ENCODE measurements at places on chromosomes 3 and 15. TPM values are rescaled to one million over a fixed set of nuclear protein-coding genes. Genes with fewer than 3 reads are reported as not detected.

DNA sequence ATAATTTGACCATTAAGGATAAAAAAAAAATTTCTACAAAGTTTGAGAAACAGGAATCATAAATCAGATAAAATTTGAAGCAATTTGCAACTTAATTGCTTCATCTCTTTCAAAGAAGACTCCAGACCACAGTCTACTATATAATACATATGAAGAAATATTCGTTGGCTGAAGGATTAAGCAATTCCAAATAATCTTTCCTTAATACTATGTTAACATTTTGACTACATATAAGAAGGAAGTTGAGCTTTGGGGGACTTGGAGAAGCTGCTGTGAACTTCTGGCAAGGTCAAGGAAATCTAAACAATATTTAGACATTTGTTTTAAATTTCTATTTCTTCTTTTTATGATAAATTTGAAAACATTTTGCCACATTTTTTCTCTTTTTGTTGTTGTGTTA is 13.5 kb upstream of the GABRR3 start:
- DNase-seq, result no peak

DNA sequence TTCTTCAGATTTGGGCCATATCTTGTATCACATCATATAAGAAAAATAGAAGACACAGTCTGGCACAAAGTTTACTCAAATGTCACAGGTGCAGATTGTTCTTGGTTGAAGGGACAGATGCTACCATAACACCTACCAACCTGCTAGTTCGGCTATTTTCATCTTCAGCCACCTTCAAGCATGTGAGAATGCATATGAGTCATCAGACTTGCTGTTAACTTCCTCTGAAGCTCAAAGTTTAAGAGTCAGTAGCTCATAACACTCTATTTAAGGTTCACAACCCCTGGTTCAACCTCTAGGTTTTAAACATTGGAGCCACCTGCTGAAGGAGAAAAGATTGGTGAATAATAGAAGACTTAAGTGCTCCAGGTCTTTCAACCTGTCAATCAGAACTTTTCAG is 522.8 kb downstream of the NLGN1 start:
- DNase-seq, result no peak

ITPKA gene
- total RNA-seq, result 0.37 TPM

DNA sequence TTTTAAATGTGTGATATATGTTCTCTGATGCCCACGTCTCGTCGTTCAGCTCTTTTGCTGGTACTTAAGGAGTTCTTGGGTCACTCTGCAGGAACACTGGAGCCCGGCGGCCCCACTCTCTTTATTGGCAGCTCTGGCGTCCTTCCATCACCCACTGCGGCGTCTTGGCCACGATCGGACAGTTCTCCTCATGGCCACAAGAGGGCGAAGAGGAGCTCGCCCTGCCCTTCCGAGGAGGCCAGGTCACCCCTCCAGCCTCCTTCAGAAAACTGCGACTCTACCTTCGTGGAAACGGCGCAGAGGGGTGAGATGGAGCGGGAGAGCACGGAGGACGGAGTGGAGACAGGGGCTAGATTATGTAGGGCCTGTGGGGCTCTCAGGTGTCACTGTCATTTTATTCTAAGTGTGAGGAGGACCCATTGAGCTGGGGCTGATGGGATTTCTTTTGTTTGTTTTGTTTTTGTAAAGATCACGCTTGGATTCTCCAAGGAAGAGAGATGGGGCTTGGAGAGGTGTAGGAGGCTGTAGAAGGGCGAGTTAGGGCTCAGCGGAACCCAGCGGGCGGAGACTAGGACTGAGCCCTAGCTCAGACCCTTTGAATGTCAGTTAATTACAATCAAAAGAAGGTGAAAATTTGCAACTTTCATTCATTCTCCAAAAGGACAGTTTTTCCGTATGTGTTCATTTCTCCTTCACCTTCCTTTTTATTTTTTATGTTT is 28.0 kb upstream of the GABRA5 start:
- no peak for DNase-seq

UBAP1L gene
- total RNA-seq, result 3.9 TPM

DNA sequence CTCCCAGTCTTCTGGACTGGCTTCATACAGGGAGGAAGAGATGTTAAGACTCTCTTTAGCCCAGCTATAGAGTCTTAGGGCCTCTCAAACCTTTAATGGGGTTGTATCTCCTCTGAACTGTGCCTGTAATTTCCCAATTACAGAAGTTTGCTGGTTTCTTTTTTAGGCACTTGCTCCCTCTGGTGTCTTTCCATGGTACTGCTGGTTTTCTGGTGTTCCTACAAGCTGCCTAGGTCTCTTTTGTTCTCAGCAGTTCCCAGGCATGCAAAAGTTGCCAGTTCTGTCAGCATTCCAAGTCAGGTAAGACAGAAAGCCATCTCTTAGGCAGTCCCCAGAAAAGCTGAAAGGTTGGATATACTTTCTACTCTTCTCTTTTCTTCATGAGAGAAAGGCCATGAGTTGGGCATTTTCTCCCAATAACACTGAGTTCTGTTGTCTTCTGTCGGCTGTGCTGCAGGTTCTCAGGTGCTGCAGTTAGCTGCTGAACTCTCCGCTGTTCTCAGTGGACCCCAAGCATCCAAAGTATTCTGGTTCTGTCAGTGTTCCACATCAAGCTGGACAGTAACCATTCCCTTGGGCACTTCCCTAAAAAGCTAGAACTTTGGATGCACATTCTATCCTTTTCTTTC is 54.4 kb upstream of the EHHADH start:
- no peak for DNase-seq

GRCh38 chr3:19931180-19931692 is 2.8 kb downstream of the EFHB start:
- no peak for DNase-seq

ANO10 gene
- 33.3 TPM for total RNA-seq

DNA sequence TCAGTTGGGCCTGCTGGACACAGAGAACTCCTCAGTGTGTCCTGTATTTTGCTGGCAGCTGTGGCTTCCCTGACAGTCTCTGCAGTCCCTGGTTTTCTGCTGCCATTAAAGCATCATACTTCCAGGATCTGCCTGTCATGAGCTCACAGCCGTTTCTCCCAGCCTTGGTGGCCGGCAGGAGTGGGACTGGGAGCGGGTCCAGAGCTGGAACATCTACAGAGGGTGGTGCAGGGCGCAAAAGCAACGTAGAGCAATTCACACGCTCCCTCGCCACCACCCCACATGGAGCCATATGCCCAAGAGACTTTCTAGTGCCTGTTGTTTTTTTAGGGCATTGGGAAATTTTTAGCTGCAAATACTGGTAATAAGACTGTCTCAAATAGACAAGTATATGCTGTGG is 33.6 kb downstream of the ABTB1 start:
- no peak for DNase-seq

- no peak for DNase-seq
Measured at GRCh38 chr3:74842141-74842540, 227.7 kb upstream of the CNTN3 start.

DNA sequence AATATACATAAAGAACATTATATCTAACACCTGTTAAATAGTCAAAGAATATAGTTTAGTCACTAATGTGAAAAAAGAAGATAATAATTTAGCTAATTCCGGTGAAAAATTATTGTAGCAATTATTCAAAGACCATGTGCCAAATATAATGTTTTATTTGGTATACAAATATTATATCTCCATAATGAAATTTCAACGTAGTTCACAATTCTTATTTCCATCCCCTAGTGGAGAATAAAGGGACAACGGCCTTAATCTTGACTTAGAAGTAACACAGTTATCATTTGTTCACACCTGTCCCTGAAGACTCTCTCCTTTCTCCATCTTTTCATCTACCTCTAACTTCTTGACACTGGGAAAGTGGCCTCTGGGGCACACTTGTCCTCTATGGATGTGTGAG is 213.4 kb downstream of the ERC2 start:
- no peak for DNase-seq

KBTBD8 gene
- total RNA-seq, result 3.8 TPM

DNA sequence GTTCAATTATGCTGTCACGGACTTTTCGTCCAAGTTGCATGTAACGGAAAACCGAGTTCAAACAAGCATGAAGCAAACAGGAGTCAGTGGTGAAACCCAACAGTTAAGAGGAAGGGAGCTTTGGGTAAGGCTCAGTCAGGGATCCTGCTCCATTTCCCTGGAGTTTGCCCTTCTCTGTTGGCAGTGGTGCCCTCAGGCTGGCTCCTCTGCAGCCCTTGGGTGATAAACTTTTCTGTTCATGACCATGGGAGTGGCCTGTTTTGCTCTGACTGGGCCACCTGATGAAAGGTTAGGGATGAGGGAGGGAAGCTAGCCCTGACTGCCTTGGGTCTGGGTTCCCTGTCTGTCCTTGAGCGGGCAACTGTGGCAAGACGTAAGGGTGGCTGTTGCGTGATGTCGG is 16.1 kb downstream of the CHAC1 start:
- no peak for DNase-seq

DNA sequence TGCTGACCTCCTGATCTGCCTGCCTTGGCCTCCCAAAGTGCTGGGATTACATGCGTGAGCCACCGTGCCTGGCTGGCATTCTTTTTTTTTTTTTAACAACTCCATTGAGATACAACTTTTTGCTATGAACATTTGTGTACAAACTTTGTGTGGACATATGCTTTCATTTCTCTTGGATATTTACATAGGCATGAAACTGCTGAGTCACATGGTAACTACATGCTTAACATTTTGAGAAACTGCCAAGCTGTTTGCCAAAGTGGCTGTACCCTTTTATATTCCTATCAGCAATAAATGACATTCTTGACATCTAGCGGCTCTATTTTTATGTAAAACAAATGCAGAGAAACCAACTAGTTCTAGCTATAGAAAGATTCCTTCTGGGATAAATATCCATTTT is 8.7 kb upstream of the YEATS2 start:
- no peak for DNase-seq

DNA sequence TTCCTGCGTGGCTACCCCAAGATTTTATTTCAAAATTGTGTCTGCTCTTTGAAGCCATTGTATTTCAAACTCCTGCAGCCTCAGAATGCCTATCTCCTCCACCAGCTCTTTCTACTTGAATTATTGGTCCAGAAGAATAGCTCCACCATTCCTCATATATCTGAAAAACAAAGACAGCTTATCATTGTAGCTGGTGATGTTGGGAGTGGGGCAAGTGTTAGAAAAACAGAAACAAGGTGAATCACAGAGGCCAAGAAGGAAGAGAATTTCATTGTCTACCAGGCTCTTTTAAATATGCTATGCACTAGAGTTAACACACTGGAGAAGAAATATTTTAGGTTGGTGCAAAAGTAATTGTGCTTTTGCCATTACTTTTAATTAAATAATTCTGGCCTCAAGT is 307.9 kb upstream of the ROPN1 start:
- DNase-seq, result no peak

DNA sequence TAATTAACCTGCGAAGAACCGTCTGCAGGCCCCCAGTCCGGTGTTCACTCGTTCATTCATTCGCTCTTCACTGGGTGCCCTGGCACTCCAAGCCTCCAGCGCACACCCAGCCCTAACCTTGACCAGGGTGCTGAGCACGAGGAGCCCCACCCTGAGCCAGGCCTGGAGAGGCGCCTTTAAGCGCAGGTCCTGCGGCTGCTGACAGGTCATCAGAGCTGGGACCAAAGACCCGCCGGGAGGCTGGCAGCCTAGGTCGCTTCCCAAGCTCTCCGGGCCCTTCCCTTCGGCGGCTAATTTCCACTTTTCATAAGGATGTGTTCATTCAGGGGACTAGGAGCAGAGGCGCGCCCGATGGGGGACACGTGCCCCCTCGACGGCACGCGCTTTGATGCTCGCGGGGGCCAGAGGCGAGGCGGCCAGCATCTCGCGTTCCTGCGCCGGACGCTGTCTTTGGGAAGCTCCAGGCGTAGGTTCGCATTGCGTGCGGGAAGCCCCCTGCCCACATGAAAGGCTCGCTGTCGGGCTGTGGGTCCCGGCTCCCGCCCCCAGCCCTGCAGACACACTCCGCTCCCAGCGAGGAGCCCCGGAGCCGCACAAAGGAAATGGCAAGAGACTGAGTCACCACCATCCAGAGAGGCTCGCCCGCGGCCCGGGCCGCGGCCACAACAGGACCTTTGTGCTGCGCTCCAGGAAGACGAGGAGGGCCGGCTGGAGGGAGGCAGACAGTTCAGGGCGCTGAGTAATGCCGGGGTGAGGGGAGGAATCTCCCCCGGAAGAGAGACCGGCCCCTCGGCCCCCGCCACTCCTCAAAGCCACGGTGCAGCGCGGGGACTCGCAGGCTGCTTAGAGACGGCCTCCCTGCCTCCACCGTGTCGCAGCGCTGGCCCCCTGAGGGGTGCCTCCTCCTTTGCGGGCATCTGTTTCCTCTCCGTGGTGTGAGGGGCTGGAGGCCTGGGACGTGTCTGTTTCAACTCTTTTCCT is 266.4 kb upstream of the HES1 start:
- DNase-seq, result no peak

GRCh38 chr15:84832448-84833040 is 15.4 kb downstream of the ALPK3 start:
- no peak for DNase-seq

SEMA3G gene
- total RNA-seq, result 7.6 TPM

WDR5B gene
- 8.1 TPM for total RNA-seq

ACAD11 gene
- 47.3 TPM for total RNA-seq

Measured in urinary bladder (tissue), 4 donors.